Activated CD8-positive, alpha-beta memory T cell treated with anti-CD3 and anti-CD28 coated beads, Interleukin-2, amount 50 U/mL, for 4 hours (primary cell): ENCODE measurements at places on chromosomes 1 and 21.

DNA sequence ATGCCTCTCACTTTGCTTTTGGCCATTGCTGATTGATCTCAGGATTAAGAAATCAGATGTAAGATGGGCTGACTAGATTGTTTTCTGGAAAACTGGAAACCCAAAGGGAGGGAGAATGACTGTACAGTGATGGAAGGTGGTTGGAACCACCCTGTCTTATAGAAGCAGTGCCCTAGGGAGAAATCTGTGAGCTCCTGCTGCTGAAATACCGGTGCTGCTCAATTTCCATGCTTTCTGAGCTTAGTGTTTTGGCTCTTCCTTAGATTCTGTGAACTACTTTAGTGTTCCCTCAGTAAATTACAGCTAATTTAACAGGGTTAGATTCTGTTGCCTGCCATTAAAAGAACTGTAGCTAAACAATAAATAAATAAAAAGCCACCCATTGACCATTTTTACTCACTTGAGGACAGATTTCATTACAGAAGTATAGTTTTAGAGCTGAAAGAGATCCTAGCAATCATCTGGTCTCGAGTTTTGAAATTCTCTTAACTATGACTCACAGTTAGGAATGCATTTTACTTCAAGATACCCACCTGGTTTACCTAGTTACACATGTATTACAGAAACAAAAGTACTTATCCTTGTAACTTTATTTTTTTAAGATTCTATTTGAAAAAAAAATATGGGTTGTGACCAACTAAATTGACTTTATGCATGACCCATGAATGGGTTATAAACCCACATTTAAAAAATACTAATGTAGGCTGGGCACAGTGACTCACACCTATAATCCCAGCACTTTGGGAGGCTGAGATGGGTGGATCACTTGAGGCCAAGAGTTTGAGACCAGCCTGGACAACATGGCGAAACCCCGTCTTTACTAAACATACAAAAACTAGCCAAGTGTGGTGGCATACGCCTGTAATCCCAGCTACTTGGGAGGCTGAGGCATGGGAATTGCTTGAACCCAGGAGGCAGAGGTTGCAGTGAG, 33.2 kb downstream of the CAMSAP2 start:
- no peak for DNase-seq

DNA sequence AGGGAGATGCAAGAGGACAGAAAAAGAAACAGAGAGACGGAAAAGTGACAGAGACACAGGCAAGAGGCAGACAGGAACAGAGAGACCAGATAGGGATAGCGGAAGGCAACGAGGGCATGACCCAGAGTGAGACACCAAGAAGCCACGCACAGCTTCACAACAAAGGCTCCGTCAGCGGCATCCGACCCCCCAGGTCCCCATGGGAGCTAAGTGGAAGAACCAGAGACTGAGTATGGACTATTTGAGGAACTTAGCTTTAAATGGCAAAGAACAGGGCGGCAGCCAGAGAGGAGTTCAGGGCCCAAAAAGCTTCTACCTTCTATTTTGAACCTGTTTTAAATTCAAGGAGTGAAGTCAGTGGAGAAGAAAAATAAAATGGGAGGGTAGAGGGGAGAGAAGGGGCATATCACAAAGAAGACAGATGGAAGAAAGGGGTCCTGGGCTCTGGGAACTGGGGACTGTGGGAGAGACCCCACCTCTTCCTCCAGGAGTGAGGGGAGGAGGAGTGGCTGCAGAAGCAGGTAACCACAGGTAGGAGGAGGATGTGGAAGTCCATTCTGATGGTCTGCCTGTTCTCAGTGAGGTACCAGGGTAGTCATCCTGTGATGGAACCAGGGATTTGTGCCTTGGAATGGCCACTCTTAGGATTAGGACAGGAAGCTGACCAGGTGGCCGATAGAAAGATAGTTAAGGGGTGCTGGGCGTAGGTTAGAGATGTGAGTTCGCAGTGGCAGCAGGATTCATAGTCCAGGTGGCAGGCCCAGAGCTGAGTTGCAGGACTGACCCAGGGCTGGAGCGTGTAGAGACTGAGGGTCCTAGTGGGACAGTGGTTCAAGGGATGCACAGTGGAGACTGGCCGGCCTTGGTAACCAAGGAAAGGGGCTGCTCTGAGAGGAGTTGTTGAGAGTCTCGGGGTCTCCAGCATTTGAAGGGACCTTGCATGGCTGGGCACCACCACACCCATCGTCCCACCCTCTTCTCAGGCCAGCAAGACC, 37.7 kb downstream of the CSMD2 start:
- no peak for DNase-seq

DNA sequence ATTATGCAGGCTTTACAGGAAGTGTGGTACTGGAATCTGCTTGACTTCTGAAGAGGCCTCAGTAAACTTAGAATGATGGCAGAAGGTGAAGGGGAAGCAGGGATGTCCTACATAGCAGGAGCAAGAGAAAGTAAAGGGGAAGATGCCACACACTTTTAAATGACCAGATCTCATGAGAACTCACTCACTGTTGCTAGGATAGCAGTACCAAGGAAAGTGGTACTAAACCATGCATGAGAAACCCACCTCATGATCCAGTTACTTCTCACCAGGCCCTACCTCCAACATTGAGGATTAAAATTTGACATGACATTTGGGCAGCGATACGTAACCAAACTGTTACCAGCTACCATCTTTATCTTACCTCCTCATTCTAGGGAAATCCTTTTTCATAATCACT, 9.6 kb downstream of the DHX9 start:
- no peak for DNase-seq

- no peak for DNase-seq
Observed at GRCh38 chr1:86233403-86233802, 76.8 kb upstream of the COL24A1 start.

- peak; percentile 67 for DNase-seq
Observed at GRCh38 chr1:71047635-71048607, at the start of gene PTGER3. TSS of gene PTGER3 (minus strand) at chr1:71047816. CDS start at chr1:71047577, 239 bp downstream.

GRCh38 chr1:66725885-66726665, 26.2 kb upstream of the DYNLT5 start:
- peak; percentile 30 for DNase-seq

DNA sequence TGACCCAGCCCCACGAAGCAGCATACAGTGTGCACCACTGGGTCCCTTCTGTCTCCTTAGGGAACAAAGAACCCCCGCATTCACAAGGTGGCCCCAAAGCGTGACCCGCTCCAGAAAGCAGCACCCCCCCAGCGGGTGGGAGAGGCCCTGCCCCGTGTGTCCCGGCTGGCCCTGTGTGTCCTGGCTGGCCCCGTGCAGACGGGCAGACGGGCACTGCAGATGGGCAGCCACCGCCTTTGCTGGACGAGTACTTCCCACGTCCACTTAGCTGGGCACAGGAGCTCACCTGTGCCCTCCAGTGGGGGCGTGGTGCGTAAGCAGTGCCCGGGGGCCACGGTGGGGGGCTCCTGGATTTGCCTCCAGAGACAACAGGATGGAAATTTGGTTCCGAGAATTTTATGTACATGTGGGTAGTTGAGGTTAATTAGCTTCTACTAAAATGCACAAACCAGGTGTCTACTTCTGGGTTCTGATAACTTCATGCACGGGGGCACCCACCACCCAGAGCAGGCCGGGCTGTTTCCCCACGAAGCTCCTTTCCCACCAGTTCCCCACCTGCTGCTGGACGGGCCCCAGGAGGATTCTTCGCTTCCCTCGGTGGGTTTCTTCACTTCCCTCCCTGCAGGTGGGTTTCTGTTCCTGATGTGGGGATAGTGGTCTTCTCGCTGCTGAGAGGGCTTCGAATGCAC, 33.2 kb upstream of the SLC19A1 start:
- DNase-seq, result no peak

GRCh38 chr1:159602501-159602999, 14.9 kb downstream of the APCS start:
- DNase-seq, result no peak

DNA sequence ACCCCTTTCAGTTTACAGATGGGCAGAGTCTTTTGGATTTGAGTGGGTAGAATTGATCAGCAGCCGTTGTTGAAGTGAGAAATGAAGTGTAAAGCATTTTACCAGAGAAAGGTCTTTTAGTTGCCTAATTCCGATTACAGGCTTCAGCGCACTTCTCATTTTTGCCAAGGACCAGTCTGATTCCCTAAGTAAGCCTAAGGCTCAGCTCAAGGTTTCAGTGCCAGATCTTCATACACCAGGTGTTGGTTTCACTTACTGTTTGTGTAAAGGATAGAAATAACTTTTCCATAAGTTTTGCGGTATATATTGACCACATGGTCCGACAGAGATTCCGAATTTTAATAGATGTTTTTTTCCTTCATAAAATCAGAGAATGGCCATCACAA, 83.9 kb upstream of the BMP8A start:
- no peak for DNase-seq

- no peak for DNase-seq
Observed at GRCh38 chr1:103761896-103762295, 12.2 kb downstream of the AMY1C start.
